ENCODE measurements at places on chromosomes 3 and 15. TPM values are rescaled to one million over a fixed set of nuclear protein-coding genes. Genes with fewer than 3 reads are reported as not detected.

GRCh38 chr3:25214034-25214433 lies 214.0 kb upstream of the RARB start:
- no peak for DNase-seq
- H3K4me3 ChIP-seq = no peak overlapping the region

- peaks cover 4% of the 10 kb centered on the region for H3K4me1 ChIP-seq
- H3K27ac ChIP-seq = no peak overlapping the region
- no peaks in the 10 kb centered on the region for H3K36me3 ChIP-seq
- no peak overlapping the region for H3K4me3 ChIP-seq
- no peaks in the 10 kb centered on the region for H3K27me3 ChIP-seq
These were observed 120.9 kb upstream of the ZBED2 start for GRCh38 chr3:111715911-111716523.

- no peaks in the 10 kb centered on the region for H3K27me3 ChIP-seq
- H3K4me1 ChIP-seq = no peaks in the 10 kb centered on the region
- peaks cover 49% of the 10 kb centered on the region for H3K36me3 ChIP-seq
- no peak for DNase-seq
These were observed 49.6 kb downstream of the ROPN1B start for GRCh38 chr3:126018545-126018944.

GRCh38 chr15:61364871-61365270 lies 135.8 kb upstream of the RORA start:
- H3K36me3 ChIP-seq = no peaks in the 10 kb centered on the region
- no peaks in the 10 kb centered on the region for H3K27me3 ChIP-seq
- H3K27ac ChIP-seq = no peak overlapping the region

GRCh38 chr15:73353734-73354133 lies 15.0 kb downstream of the HCN4 start:
- H3K27ac ChIP-seq = no peak overlapping the region
- no peaks in the 10 kb centered on the region for H3K4me1 ChIP-seq
- H3K27me3 ChIP-seq = no peaks in the 10 kb centered on the region
- DNase-seq = no peak
- H3K4me3 ChIP-seq = no peak overlapping the region

GRCh38 chr3:32757618-32758374 lies 60.0 kb upstream of the TRIM71 start:
- H3K4me3 ChIP-seq = no peak overlapping the region
- H3K27ac ChIP-seq = no peak overlapping the region
- H3K27me3 ChIP-seq = no peaks in the 10 kb centered on the region
- no peak for DNase-seq

GRCh38 chr3:74542441-74542840 lies 72.0 kb downstream of the CNTN3 start:
- no peak for DNase-seq
- no peak overlapping the region for H3K4me3 ChIP-seq
- no peaks in the 10 kb centered on the region for H3K27me3 ChIP-seq
- H3K4me1 ChIP-seq = no peaks in the 10 kb centered on the region
- H3K36me3 ChIP-seq = no peaks in the 10 kb centered on the region
- H3K27ac ChIP-seq = no peak overlapping the region

DNA sequence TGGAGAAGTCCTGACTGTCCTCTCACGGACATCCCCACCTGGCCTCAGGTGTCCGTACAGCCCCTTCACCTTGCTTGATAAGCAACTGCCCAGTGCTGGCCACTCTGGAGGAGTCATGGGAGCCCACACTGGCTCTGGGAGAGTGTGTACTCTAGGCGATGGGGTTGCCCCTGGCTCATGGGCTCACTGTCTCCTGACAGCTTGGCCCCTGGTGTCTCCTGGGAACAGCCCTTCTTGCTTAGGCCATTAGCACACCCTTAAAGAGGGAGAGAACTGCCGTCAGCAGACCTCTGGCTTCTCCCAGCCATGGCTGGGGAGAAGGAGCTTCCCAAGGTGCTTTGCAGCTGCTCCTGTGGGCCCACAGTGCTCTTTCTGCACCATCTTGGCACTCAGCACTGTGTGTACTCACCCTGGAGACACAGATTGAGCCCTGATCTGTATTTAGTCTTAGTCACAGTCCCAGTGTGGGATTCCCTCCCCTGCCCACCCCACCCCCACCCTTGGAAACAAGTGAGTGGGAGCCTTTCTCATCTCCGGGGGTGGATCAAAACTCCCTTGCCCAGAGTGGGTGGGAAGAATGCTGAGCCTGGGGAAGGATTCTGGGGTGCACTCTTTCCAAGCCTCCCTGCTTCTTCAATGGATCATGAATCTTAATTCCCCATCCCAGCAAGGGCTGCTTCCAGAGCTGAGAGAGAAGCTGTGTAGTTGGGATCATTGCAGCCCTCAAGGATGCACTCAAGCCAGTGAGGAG lies 83.5 kb upstream of the ADPGK start:
- no peaks in the 10 kb centered on the region for H3K36me3 ChIP-seq
- DNase-seq = no peak
- no peaks in the 10 kb centered on the region for H3K27me3 ChIP-seq
- no peak overlapping the region for H3K4me3 ChIP-seq
- no peak overlapping the region for H3K27ac ChIP-seq
- peaks cover 27% of the 10 kb centered on the region for H3K4me1 ChIP-seq

DNA sequence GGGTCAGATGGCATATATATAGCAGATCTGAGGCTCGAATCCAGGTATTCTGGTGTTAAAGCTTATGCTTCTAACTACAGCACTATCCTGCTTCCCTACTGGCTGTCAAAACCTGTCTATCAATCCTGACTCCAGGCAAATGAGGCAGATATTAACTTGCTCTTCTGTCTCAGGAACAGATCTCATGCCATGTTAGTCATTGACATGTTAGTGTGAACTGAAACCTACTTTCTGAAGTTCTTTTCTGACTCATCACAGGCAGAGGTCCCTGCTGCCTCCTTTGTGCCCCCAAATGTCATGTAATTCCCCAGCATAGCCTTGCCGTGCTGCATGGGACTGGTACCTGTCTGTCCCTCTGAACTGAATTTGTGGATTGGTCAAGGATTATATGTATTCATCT lies 125.0 kb upstream of the SMAD3 start:
- H3K4me3 ChIP-seq = no peak overlapping the region
- H3K27ac ChIP-seq = no peak overlapping the region
- no peaks in the 10 kb centered on the region for H3K4me1 ChIP-seq
- peaks cover 5% of the 10 kb centered on the region for H3K27me3 ChIP-seq

- no peaks in the 10 kb centered on the region for H3K27me3 ChIP-seq
- no peak overlapping the region for H3K27ac ChIP-seq
- H3K36me3 ChIP-seq = peaks cover 44% of the 10 kb centered on the region
These were observed 8.8 kb downstream of the GNL3 start for GRCh38 chr3:52694528-52695189.

Gene AGBL1
- 1.9 TPM for polyA plus RNA-seq

Gene GPR15
- polyA plus RNA-seq = not detected

Gene ACKR4
- polyA plus RNA-seq = 0.11 TPM

Gene IQCF5
- not detected for polyA plus RNA-seq

Data from psoas muscle (tissue), 8 donors.